ENCODE measurements at places on chromosomes 12 and 14.

DNA sequence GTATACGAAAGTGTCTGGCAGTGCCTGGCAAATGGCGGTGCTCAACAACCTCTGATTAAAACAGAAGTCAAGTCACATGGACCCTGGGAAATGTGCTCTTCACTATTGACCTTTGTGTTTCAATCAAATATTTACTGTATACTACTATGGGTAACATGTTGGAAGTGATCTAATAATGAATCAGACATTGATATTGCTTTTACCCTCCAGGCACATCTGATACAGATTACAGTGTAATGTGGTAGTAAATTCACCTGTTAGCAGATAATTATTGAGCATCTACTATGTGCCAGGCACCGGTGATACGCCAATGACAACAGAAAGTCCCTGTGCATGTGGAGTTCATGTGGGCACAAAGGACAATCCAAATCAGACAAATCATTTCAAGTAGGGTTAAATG, 63.1 kb downstream of the STON2 start:
- DNase-seq: no peak

- no peak for DNase-seq
These were observed 203.8 kb downstream of the RASSF9 start for GRCh38 chr12:85632390-85632789.

DNA sequence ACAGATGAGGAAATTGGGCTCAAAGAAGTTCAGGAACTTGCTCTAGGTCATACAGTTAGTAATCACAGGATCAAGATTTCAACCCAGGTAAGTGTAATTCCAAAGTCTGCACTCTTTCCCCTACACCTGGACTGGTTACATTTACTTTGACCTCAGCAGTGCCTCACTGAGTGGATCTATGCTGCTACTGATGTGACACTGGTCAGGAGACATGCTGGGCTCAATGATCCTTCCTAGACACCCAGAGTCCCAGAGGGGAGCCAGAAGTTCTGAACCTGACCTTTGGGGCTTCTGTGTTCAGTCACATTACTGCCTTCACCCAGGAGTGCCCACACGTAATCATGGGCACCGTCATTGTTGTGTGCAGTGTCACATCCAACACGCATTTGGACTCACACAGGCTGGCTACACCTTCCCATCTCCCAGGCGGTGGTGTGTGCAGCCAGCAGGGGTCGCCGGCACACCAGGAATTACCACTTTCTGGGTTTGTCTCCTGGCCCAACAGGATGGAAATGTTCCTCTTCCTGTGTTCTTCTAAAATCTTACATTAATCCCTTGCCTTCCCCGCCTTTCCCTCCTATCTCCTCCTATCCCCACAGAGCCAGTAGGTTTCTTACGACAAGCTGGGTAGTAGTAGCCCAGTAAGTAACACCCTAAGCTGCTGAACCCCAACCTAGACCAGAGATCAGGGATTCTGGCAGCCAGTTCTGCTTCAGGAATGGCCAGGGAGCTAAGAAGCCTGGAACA, 25.6 kb downstream of the CALCOCO1 start:
- DNase-seq: peak; percentile 68

DNA sequence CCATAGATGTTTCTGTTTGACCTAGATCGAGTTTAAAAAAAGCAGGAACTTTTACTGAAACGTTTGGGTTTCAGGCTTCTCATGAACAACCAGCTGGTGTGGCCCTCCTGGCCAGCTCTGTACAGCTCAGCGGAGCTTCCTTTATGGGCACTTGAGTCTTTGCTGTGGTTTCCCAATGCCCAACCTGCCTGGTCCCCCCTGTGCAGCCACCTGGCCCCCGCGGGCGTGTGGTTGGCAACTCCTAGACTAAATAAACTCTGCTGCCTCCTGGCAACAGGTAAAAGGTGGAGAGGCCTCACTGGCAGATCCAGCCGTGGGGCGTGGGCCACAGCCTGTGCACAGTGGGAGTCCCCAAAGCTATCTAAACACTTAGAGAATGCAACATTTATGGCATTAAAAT, 38.7 kb downstream of the ADGRD1 start:
- no peak for DNase-seq

DNA sequence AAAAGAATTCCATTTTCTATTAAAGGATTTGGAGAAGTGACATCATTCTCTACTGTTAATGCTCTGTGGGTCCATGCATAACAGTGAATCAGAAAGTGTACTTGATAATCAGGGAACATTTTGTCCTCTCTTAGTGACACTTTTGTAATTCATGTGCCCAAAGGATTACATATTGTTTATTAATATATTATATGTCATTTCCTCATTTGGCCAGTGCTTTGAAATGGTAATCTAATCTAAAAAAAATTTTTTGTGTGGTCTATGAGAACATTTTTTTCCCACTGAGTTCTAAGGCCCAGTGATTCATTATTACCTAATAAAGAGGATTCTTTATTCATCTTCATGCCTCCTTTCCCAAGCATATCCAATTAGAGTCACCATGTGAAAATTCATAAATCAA, 79.7 kb upstream of the MYF6 start:
- DNase-seq: peak; percentile 78

- no peak for DNase-seq
These were observed 14.8 kb downstream of the PLEKHA5 start for GRCh38 chr12:19144287-19144686.

GRCh38 chr12:56995201-56995929, 11.0 kb downstream of the ZBTB39 start:
- DNase-seq: no peak

DNA sequence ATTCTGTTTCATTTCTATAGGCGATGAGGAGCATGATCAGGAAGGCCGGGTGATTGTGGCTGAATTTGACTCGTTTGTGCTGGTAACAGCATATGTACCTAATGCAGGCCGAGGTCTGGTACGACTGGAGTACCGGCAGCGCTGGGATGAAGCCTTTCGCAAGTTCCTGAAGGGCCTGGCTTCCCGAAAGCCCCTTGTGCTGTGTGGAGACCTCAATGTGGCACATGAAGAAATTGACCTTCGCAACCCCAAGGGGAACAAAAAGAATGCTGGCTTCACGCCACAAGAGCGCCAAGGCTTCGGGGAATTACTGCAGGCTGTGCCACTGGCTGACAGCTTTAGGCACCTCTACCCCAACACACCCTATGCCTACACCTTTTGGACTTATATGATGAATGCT, 1.9 kb downstream of the APEX1 start:
- no peak for DNase-seq

DNA sequence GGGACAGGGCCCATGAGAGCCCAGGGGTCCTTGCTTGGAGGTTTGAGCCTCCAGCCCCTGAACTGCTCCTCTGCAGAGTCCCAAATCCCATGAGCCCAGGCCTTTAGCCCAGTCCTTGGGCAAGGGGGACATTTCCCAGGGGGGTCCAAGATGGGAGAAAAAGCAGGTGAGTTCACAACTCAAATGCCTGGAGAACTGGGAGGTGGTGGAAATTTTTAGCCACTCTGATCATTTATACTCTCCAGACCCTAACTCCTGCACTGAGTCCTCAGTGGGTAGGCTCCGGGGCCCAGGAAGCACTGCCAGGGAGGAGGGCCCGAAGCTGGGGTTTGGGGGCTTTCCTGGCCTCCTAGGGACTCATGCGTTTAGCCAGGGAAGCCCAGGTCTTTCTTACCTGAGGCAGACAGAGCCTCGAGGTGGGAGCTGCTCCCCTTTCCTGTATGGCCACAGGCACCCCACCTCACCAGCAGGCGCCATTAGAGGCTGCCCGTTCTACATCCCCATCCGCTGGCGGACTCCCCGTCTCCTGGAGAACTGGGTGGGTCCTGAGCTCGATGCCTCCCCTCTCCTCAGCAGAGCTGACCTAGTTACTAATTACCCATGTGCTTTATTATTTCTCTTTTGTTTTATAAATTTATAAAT, 998 bp downstream of the HNF1A start:
- DNase-seq: no peak

GRCh38 chr12:33267641-33268040, 172.0 kb downstream of the SYT10 start:
- DNase-seq: no peak

DNA sequence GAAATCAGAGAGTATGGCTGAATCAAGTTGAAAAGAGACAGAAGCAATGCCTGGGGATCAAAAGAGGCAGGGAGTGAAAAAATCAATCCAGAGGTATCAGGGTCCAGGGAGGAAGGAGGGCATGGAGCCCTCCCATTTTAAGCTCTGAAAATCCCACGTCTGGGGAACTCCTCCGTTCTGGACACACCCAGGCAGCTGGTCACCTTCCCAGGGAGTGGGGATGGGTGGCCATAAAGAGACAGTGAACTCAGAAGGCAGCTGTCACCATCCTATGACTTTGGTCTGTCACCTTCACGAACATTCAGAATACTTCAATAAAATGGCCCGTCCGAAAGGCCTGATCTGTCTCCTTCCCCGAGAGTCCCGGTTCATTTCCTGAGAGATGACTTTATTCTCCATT, 71.6 kb downstream of the MAP1LC3B2 start:
- DNase-seq: no peak

GRCh38 chr12:72485017-72485701, 213.0 kb downstream of the TRHDE start:
- DNase-seq: no peak

DNA sequence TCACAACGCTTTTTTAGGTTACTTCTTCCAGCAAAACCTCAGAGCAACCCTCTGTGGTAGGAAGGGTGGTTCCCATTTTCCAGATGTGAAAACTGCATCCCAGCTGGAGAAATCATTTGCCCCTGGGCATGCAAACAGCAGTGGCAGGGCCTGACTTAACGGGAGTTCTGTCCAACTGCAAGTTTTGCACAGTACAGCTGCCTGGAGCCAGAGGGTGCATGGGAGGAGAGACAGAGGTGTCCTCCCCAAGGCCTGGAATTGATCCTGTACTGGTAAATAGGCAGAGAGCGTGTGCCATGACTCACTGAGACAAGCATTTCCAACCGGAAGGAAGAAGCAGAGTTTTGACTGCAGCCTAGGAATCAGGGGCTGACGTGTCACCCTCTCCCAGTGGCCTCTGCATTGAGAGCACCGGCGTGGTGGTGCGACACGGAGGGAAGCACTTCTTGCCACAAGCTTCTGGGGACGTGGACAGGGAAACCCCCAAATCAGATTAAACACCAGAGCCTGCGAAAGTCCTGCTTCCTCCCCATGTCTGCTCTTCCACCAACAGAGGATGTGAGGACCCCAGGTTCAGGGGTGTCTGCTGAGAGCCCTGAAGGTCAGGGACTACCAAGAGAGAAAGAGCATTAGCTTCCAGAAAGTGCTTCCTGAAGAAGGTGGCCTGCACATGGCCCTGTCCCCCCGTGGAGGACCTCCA, 19.0 kb upstream of the SERPINA4 start:
- peak; percentile 85 for DNase-seq

- DNase-seq: no peak
These were observed 708.0 kb downstream of the MED13L start for GRCh38 chr12:115569345-115570068.

GRCh38 chr12:131087991-131088700, 134.4 kb downstream of the ADGRD1 start:
- no peak for DNase-seq

DNA sequence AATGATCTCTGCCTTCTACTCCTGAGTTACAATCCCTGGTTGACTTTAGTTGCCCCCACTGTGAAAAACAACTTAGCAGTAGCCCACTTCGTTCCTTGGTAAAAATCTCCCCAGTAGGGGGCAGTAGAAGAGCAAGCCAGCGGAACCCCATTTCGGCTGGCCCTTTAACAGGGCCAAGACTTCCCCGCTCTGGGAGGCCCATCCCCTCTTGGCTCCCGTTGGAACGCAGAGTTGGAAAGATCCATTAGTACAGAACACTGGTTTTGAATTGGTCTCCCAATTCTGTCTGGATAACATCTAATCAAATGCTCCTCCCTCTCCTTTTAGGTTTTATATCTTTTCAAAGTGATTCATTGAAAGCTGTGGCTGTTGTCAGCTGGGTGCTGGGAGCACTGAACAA, 1133.3 kb downstream of the BCL11B start:
- DNase-seq: no peak

GRCh38 chr12:4037747-4038312, 164.6 kb upstream of the PARP11 start:
- peak; percentile 42 for DNase-seq

DNA sequence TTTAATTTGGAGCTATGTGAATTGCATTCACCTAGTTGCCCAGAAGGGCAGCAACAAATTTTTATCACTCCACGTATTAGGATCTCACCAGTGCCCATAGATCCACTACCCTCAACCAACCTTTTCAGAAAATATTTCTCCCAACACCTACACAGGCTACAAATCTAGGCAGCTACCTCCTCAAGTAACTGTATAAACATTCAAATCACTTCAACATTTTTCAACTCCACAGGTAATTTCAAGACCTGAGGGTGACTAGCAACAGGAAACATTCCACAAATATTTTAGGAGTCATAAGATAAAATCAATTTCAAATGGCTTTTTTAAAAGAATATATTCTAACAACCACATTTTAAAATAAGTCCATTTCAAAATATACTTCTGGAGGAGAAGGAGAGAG, 12.9 kb downstream of the PHLDA1 start:
- DNase-seq: no peak

DNA sequence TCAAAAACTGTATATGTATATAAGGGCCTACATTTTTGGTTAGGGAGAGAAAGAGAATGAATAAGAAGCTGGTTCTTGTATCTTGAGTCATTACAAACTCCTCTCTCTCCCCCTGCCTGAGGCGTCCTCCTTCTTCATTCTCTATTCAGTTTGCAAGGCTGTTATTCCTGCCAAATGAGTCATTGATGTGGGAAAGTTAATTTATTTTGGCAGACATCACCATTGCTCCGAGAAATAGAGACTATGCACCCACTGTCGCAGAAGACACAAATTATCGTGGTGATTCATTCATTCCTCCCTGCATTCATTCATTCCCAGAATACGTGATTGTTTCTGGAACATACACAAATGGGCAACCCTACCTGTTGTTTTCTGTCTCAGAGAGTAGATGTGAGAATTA, 112.5 kb upstream of the MED13L start:
- DNase-seq: peak; percentile 97

- no peak for DNase-seq
These were observed 62.7 kb downstream of the EEA1 start for GRCh38 chr12:92866418-92866817.

GRCh38 chr14:33307691-33308251, 369.1 kb downstream of the NPAS3 start:
- peak; percentile 38 for DNase-seq

- peak; percentile 91 for DNase-seq
These were observed 37.1 kb downstream of the NID2 start for GRCh38 chr14:52031781-52032180.

GRCh38 chr14:101475456-101476257, 85.6 kb upstream of the DIO3 start:
- peak; percentile 34 for DNase-seq

DNA sequence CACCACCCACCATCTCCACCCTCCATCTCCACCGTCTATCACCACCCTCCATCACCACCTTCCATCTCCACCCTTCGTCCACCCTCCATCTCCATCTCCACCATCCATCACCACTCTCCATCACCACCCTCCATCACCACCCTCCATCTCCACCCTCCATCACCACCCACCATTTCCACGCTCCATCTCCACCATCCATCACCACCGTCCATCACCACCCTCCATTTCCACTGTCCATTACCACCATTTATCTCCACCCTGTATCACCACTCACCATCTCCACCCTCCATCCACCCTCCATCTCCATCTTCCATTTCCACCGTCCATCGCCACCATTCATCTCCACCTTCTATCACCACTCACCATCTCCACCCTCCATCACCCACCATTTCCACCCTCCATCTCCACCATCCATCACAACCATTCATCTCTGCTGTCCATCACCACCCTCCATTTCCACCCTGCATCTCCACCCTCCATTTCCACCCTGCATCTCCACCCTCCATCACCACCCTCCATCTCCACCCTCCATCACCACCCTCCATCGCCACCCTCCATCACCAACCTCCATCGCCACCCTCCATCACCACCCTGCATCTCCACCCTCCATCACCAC, 6.1 kb upstream of the CEP170B start:
- DNase-seq: no peak

Data from EL (cell line).